ENCODE measurements at places on chromosomes 13 and 19.

- DNase-seq, result peak; percentile 81
These were observed 26.3 kb upstream of the KATNAL1 start for GRCh38 chr13:30333616-30334015.

DNA sequence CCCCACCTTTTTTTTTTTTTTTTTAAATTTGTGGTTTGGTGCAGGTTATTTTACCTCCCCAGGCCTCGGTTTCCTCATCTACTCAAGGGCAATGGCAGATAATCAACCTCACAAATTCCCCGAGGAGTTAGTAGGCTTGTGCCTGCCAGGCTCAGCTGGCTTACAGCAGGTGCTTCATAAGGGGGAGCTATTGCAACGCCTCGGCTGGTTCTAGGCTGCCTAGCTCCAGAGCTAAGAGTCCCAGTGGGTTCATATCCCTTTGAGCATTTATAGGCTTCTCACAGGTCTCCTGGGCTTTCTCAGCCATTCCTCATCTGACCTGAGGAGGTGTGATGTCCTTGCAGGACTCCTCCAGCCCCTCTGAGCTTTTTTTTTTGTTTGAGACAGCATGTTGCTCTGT, 10.6 kb downstream of the BCKDHA start:
- DNase-seq, result peak; percentile 47

DNA sequence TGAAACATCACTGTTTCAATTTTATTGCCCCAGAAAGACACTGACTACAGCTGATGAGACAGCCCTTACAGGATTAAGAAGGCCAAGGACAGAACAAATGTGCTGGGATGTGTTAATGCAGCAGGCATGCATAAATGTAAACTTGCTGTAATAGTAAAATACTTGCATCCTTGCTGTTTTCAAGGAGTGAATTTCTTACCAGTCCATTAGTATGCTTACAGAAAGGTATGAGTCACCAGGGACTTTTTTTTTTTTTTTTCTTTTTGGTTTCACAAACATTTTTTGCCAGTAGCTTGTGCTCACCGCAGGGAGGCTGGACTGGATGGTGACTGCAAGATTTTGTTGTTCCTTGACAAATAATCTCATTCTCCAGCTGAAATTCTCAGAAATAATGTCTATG, 55.1 kb downstream of the GPR180 start:
- no peak for DNase-seq

GRCh38 chr19:43439032-43439708, 24.5 kb downstream of the TEX101 start:
- DNase-seq, result peak; percentile 13

- DNase-seq, result no peak
These were observed 14.2 kb upstream of the PROZ start for GRCh38 chr13:113144255-113144629.

DNA sequence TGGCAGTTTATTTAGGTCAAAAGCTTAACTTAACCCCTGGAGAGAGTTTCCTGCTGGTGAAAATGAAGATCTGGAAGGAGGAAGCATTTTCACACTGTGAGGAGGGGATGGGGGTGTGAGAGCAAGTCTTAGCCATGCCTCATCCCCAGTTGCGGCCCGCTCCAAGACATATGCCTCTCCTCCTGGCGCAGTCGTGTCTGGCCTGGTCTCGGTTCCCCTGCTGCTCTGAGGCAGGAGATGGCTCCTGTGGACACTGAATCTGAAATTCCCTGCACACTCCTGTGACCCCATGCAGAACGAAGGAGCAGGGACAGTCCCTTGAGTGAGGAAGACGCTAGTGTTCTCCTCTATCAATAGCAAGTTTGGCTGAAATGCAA, 360 bp upstream of the ZNF69 start:
- peak; percentile 10 for DNase-seq

GRCh38 chr19:48964205-48965039, 687 bp upstream of the FTL start:
- no peak for DNase-seq

DNA sequence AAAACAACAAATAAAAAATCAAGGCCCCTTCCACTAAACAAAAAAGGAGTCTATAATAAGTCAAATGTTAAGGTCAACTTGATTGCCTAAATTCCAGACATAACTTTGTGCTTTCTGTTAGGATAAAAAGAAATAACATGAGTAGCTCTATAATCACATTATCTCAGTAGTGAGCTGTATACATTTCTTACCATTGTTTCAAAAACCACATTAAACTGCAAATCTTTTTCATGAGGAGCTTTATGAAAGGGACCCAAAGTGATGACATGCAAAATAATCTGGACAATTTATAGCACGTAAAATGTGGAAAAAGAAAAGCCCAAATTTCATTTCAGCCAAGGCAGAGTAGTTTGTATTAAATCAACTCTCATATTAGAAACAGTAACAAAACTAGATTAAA, 269.2 kb downstream of the KLF12 start:
- DNase-seq, result no peak

DNA sequence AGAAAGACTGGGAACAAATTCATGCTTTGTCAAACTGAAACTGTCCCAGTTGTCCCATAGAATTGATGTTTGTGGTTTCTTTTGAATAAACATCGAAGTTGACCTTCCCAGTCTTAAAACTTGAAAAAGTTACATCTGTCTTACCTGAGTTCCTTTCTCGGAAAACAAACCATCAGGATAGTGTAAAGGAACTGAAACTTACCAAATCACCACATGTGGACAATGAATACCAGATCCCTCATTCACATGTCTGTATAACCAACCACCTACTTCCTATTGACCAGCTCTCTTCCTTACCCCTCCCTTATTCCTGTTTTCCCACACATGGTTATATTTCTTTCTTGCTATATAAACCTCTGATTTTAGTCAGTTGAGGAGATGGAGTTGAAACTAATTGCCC, 791.7 kb upstream of the PCDH20 start:
- DNase-seq, result peak; percentile 30

Data from OCI-LY7 (cell line).